Activated CD8-positive, alpha-beta memory T cell treated with anti-CD3 and anti-CD28 coated beads for 48 hours (primary cell): ENCODE measurements at places on chromosomes 4 and X.
A peak's percentile ranks its signal among the peaks of the same experiment; 100 is the strongest.

- DNase-seq: no peak
Measured at GRCh38 chr4:82140422-82140821, 233.4 kb downstream of the HNRNPD start.

DNA sequence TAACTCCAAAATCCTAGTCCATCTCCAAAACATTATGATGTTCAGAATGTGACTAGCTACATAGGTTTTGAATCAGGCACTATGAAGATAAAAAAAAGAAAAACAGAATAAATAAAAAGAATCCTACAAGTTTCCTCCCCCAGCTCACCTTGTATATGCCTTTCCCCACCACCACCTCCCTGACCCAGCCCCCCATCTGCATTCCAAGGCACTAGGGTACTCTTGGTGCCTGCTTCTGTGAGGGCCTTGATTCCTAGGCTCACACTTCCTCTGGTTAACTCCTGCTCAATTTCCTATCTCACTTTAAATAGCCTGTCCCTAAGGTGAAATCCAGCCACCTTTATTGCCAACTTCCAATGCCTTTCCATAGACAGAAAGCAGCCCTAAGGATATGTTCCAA is 178.7 kb upstream of the ATOH1 start:
- DNase-seq: no peak

GRCh38 chrX:69216446-69216845 is 51.2 kb upstream of the PJA1 start:
- no peak for DNase-seq

- no peak for DNase-seq
Measured at GRCh38 chrX:6980981-6981380, 166.5 kb upstream of the STS start.

- no peak for DNase-seq
Measured at GRCh38 chr4:183738081-183738673, 79.1 kb downstream of the TRAPPC11 start.

GRCh38 chrX:25079020-25079419 is 63.3 kb upstream of the ARX start:
- no peak for DNase-seq

GRCh38 chr4:147839200-147839599 is 107.3 kb downstream of the ARHGAP10 start:
- no peak for DNase-seq

- DNase-seq: no peak
Measured at GRCh38 chrX:69018416-69019072, 146.7 kb downstream of the PJA1 start.

DNA sequence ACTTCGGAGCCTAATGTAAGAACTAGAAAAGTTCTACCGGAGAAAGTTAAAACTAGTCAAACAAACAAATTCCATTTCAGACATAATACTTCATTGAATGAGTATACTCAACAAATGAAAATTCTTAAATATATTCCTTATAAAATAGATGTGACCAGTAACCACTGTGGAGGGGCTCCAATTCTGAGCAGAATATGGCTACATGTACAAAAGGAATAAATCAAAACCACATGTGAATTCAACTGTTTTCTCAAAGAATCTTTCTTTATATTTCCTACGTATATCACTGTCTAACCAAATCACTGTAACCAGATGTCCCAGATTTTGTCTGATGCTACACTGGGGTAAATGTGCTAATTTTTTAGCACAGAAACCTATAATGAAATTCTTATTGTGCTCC is 49.0 kb downstream of the HTN1 start:
- no peak for DNase-seq

GRCh38 chrX:124347242-124347641 is 879 bp downstream of the SH2D1A start:
- no peak for DNase-seq

- DNase-seq: no peak
Measured at GRCh38 chr4:74366367-74366911, 1.5 kb downstream of the EREG start.

GRCh38 chr4:85050736-85051135 is 84.2 kb upstream of the WDFY3 start:
- no peak for DNase-seq

GRCh38 chr4:56871371-56871866 is 36.3 kb upstream of the REST start:
- no peak for DNase-seq

GRCh38 chr4:86367577-86367976 is 7.7 kb upstream of the MAPK10 start:
- DNase-seq: no peak

DNA sequence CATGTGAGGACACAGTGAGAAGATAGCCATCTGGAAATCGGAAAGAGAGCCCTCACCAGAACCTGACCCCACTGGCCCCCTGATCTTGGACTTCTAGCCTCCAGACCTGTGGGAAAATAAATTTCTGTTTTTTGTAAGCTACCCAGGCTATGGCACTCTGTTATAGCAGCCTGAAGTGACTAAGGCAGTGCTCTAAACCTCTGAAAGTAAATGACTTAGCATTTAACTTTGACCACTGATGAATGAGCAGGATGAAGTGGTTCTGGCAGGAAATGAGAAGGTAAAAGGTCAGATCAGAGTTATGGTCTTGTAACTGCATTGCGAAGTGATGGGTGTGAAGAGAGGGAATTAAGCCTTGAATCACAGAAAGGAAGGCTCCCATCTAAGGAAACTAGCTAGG is 17.0 kb downstream of the GPAT3 start:
- no peak for DNase-seq

- no peak for DNase-seq
Measured at GRCh38 chrX:2447484-2447883, 53.3 kb downstream of the DHRSX start.

DNA sequence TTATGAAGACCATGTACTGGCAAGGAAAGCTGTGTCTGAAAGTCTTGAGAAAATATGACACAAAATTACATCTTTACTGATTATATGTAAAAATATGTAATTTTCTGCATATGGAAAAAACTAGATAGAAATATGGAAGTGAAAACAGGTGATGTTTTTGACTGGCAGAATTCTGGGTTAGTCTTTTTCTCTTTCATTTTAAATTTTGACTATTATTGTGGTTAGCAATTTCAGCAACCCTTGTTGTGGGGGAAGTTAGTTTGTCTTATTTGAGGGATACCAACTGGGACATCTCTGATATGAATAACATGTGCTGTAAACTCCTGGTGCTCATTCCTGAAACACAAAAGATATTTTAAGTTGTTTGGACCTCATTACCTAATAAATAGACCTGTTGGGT is 49.9 kb upstream of the CPEB2 start:
- no peak for DNase-seq

- no peak for DNase-seq
Measured at GRCh38 chr4:3747581-3747904, 18.6 kb upstream of the ADRA2C start.

GRCh38 chr4:14807856-14808255 is 194.4 kb upstream of the CPEB2 start:
- no peak for DNase-seq

DNA sequence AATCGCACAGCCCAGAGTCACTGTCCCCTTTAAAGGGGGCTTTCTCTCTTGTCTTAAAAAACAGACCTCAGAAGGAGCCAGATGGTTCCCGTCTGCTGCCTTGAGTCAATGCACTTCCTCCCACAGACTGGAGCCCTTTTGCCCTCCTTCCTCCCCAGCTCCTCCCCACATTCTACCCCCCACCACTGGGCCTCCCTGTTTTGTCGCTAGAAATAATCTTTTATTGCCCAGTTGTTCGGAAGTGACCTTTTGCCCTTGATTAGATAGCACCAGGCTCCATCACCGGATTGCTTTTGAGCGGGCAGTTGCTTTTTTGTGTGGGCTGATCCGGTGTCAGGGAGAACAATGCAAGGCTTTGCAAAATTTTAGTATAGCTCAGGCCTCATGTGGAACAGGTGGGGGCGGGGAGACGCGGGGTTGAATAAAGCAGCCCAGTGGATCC is 47.7 kb downstream of the SPRY1 start:
- no peak for DNase-seq

GRCh38 chr4:142016031-142016430 is 379.6 kb downstream of the IL15 start:
- DNase-seq: no peak

DNA sequence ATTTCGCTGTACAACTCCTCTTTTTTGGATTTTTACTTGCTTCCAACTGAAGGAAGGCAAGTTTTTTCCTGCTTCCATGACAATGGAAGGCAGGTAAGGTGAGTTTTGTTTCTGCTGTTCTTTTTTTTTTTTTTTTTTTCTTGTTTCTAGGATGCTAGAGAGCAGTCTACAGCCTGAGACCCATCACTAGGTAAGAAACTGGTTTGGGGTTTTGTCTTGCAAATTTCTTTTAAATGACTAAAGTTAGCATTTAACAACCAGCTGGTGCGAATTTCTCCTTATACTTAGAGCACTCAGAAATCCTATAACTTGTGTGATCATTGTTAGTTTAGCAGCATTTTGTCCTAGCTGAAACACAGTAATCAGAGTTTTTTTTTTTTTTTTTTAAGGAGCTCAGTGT is 378.4 kb upstream of the CNKSR2 start:
- no peak for DNase-seq

DNA sequence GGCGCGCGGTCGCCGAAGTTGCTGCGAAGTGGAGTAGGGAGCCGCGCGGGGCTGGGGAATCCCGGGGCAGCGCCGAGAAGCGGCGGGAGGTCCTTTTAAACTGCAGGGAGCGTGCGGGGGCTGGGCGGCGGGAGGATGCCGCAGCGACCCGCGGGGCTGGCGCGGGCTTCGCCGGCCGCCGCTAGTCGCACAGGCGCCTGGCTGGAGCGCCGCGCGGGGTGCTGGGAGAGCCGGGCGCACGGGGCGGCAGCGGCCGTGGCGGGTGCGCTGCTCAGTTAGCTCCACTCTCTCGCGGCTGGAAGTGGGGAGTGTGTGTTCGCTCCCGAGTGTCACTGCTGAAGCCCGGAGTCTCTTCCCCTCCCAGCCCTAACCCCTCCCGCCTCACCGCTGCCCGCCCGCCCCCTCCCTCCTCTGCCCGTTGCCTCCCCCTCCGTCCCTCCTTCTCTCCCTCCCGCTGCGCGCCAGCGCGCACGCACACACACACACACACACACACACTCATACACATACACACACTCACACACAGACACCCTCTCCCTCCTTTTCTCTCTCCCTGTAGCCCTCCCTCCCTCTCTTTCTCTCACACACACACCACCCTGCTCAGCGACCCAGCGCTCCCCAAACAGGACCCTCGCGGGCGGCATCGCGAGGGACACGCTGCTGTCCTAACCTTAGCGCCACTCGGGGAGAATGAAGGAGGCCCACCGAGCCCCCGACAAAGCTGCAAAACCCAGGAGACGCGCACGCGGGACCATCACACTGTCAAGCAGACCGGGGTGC is at the start of gene NDNF:
Gene NDNF (minus strand): TSS at position 312 of the 780 bp plus-strand sequence. CDS start 26,698 bp downstream, outside the sequence.
- no peak for DNase-seq

DNA sequence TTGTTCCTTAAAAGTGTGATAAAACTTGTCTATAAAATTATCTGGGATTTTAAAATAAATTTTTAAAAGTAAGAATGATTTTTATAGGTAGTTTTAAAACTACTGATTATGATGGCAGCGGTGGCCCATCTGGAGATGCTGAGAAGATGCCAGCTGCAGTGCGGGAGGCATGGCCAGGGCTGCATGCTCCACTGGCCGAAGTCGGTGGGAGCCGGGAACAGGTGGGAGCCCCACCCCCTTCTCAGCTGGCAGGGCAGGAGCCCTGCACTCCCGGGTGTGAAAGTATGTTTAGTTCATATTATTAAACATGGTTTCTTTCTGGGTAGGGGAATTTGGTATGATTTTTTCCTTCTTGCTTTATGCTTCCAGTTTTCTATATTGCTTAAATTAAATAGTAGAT is 63.8 kb downstream of the CORIN start:
- DNase-seq: no peak

GRCh38 chr4:24778464-24779225 is 16.7 kb upstream of the SOD3 start:
- no peak for DNase-seq

GRCh38 chrX:72308566-72309296 is 3.0 kb upstream of the CITED1 start:
- DNase-seq: no peak

DNA sequence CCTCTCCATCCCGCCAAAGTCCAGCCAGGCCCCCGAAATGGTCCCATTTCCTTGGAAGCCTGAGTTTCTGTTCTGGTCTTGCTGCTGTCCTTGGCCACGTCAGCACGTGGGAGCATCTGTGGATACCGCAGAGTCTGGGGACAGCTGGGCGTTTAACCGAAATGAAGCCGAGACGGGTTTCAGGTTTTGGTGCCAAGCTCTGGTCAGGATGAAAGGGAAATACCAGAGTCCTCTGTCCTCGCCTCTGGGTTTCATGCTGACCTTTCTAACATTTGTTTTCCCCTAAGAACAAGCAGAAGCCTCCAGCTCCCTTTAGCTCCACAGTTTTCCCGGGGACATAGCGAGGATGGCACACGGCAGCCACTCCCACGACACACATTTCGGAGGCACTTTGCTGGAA is 19.7 kb downstream of the SHOX start:
- DNase-seq: no peak

GRCh38 chr4:76305971-76306881 is at the start of gene STBD1:
Gene STBD1, plus strand, starts transcription at chr4:76306733. Its CDS starts 37 bp downstream, at chr4:76306770.
- peak; percentile 5 for DNase-seq

DNA sequence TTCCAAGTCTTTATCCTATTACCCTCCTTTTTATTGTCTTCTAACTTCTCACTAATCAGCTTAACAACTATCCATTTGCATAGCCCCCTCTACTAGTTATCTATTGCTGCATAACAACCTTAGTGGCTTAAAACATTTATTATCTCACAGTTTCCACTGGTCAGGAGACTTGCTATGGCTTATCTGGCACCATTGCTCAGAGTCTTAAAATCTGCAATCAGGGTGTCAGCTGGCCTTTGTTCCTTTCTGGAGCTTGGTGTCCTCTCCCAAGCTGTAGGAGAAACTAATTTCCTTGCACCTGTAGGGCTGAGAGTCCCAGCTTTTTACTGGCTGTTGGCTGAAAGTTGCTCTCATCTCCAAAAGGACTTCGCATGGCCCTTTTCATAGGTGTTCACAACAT is 137.0 kb upstream of the SMIM31 start:
- no peak for DNase-seq

GRCh38 chrX:617891-618290 is 12.7 kb upstream of the SHOX start:
- DNase-seq: no peak

DNA sequence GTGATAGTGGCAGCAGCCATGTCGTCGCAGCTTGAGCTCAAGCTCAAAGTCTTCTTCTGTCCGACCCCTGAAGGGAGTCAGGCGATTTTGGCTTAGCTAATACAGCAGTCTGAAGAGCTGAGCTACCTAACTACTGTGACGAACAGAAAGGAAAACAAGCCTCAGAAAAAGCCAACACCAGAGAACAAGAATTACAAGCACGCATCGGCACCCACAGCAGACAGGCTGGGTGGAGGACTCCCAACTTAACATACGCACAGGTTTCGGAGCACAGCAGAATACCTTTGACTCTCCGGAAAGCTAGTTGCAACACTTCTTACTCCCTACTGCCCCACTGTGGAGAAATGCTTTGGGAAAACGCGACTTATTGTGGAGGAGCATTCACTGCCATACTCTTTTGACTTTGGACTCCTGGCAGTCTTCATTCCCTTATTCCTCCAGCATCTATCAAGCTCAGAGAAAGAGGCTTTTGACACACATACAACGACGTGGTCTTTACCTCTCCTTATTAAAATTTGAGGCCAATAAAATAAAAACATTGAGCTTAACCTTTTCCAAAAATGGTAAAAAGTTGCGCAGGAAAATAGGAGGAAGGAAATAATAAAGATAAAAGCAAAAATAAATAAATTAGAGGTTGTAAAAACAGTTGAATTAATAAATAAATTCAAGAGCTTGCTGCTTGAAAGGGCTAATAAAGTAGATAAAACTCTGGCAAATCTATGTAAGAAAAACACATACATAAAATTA is 41.3 kb upstream of the GPC3 start:
- DNase-seq: no peak
